ENCODE measurements at places on chromosomes 13 and 19.

DNA sequence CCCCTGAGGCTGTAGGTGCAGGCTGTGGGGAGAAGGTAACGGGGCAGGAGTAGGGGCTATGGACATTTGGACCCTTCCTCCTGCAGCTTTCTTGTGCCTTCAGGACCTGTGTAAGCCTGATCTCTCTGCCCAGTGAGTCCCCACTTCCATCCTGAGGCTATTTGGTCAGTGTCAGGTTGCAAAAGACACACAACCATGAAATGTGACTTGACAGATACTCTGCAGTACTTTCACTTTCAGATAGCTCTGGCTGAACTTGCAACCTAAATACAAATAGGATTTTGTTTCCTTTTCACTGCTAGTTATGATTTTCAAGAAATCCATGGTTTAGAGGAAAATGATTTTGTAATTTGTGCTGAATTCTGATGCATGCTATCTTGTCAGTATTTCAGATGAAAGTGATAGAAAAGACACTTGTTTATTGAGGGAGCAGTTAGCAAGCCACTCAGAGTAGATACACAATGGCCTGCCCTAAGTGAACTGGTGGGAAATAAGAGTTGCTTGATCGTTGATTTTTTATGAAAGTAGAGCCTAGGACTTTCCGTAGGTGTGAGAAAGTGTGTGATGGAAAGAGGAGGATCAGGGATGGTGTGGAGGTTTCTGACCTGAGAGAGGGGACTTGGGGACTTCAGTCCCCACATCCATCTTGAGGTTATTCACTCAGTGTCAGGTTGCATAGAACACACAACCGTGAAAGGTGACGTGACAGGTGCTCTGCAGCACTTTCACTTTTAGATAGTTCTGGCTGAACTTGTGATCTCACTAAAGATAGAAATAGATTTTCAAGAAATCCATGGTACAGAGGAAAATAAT is 18.1 kb upstream of the EID2 start:
- DNase-seq: no peak

DNA sequence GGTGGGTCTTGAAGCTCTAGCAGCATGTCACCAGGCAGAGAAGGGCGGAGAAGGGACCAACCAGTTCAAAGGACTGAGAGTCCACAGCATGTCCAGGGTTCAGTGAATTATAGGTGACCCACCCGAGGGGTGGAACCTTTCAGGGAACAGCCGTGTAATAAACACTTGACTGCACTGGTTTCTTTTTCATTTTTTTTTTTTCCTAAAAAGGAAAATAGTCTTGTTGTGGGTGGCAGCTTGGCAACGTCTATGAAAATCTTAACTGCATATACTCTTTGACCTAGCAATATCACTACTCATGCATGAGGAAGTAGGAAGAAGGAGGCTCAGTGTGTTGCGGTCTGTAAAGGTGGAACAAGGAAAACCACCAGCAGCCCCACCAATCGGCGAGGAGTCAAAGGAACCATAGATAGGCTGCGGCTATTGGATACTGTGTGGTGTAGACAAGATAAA is 13.0 kb upstream of the MYH14 start:
- DNase-seq: no peak

DNA sequence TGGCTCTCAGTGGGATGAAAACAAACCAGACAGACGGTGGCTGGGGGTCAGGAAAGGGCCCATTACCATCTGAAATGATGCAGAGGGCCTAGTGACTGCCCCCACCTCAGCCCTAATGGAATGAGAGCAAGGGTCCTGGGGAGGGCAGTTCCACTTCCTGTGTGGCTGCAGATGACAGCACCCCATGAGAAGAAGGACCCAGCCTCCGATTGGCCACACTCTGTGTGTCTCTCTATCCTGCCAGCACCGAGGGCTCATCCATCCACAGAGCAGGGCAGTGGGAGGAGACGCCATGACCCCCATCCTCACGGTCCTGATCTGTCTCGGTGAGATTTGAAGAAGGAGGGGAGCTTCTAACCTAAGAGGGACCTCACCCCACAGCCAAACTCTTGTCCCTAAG is 498 bp downstream of the LILRB1 start:
- DNase-seq: no peak

DNA sequence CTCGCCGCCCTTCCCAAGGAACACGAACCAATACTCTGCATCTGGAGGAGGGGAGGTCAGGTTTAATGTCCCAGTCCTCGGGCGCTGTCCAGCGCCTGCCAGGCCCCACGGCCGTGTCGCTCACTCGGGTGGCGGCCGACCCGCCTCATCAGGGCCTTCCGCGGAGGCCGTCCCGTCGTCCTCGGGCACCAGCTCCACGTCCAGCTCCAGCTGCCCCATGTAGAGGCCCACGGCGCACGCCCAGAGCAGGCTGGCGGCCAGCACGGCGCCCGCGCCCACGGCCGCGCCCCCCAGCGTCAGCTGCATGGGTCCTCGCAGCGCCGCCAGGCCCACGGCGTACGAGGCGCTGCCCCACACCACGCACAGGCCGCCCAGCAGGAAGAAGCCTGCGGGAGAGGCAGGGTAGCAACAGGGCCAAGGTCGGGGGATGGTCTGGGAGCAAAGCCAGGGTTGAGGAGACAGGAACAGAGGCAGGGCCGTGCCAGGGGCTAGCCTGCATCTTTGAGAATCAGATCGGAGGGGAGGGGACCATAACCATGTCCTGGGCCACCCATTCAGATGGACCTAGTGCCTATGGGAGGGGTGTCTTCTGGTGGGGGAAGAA is 2.5 kb downstream of the TMEM160 start:
- DNase-seq: no peak

- DNase-seq: no peak
These were observed 127.0 kb upstream of the IPO5 start for GRCh38 chr13:97826421-97827012.

- no peak for DNase-seq
These were observed 2.0 kb downstream of the ITPKC start for GRCh38 chr19:40718774-40719391.

- DNase-seq: no peak
These were observed 109.6 kb downstream of the VWA8 start for GRCh38 chr13:41851351-41851750.

GRCh38 chr19:47661611-47662010 is 51.6 kb upstream of the EHD2 start:
- DNase-seq: no peak

GRCh38 chr19:35882114-35882832 is 13.9 kb downstream of the APLP1 start:
- no peak for DNase-seq

DNA sequence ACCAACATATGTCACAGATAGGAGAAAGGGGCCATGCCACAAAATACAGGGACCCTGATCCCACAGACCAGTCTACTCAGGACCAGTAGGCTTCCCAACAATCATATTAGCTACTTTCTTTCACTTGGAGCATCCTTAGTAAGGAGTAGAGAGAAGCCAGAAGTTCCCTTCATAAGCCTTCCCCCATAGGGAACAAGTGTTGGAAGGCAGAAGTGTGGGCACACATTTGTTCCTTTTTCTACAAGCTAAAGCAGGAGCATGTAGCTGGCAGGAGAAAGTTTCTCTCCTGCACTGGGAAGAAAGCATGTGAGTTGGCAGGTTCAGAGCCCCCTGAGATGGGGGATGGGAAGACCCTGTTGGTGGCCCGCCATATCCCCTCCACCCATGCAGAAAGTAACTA is 165.4 kb downstream of the KCTD12 start:
- DNase-seq: no peak

GRCh38 chr19:39148939-39149529 is 23.4 kb downstream of the PAK4 start:
- DNase-seq: no peak

DNA sequence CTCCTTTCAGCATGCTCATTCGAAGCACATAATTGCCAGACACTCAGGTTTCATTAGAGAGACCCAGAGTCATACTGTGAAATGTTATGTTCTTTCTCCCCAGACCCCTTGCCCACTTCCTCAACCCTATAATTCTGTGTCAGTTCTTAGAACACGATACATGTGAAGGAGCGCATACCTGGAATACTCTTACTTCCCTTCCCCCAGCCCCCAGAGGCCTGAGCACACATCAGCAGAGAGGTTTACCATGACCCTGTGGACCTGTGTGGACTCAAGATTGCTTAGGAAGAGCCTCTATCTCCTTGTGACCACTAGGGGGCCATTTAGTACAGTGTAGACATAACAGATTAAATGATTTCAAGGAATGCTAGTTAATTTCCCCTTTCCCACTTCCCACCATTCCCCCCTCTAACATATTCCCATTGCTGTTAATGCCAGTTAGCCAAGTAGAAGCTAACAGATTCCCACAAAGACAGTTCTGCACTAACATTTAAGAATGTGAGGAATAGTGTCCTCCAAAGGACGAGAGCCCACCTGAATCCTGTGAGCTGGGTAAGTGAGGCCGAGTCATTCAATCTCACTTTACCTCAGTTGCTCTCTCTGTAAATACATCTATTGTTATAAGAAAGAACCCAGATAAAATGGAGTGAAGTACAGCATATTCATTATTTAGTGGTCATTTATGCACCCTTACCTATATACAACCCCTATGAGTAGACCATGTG is 154.2 kb upstream of the MAB21L1 start:
- DNase-seq: no peak

DNA sequence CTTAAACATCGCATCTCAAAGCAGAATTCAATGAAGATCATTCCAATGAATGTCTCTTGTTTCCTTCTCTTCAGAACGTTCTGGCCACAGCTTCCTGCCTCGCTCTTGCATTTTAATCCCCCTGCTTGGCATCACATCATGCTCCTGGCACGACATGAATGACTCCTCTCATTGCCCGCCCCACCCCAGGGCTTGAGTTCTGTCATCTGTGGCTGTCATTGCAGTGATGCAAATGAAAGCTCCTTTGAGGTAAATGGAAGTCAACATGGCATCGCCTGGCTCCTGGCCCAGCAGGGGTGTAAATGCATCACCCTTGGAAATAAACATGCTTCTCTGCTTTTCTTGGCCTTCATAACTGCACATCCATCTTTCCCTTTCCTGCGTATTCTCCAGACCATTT is 48.6 kb downstream of the SCEL start:
- no peak for DNase-seq

DNA sequence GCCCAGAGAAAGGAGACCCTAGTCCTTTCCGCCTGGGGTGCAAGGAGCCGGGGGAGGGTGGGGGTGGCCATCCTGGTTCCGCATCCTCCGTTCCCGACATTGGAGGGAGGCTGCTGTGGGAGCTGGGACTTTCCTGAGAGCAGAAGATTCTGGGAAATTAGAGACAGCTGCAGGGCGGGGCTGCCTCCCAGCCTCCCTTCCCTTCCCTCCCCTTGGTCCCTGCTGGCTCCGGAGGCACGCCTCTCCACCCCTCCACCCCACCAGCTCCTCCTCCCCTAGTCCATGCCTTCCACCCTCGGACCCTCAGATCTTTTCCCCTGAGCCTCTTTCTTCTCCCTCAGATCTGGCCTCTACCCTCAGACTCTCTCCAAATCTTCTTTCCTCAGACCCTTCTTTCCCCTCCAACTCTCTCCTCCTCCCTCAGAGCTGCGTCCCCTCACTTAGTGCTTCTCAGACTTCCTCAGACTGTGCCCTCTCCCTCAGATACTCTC is 3.1 kb upstream of the BCL3 start:
- no peak for DNase-seq

GRCh38 chr19:3151563-3152418 is 16.0 kb downstream of the GNA15 start:
- DNase-seq: no peak

DNA sequence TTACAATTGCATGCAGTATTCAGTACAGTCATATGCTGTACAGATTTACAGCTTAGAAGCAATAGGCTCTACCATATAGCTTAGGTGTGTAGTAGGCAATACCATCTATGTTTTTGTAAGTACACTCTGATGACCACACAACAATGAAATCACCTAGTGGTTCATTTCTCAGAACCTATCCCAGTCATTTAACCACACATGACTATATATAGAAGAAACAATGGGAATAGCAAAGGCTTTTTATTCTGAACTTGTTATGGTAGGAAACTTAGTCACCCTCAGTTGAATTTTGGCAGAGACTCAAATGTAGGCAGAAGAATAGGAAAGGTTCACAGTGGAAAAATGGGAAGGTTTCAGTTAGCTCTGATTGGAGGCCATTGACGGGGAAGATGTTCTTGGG is 1075.1 kb upstream of the MIR17HG start:
- no peak for DNase-seq

- DNase-seq: no peak
These were observed 368.2 kb upstream of the TSHZ3 start for GRCh38 chr19:31717269-31717923.

DNA sequence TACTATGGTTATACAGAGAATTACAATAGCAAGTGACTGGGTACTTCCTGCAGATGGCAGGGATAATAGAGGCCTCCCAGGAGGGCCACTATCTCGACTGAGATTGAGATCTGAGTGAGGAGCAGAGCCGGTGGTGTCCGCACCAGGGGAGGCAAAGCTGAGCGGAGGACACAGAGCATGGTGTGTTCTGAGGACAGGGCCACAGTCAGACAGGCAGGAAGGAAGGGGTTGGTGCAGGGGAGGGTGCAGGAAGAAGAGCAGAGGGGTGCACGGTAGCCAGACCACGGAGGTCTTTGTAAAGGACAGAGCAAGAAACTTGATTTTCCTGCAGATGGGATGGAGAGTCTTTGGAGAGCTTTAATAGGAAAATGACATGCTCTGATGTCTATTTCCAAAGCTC is 152.4 kb downstream of the SHISA2 start:
- DNase-seq: no peak

- DNase-seq: no peak
These were observed 19.8 kb upstream of the SPART start for GRCh38 chr13:36366031-36366430.

- DNase-seq: peak; percentile 47
These were observed 7.7 kb downstream of the TECR start for GRCh38 chr19:14536926-14537692.

DNA sequence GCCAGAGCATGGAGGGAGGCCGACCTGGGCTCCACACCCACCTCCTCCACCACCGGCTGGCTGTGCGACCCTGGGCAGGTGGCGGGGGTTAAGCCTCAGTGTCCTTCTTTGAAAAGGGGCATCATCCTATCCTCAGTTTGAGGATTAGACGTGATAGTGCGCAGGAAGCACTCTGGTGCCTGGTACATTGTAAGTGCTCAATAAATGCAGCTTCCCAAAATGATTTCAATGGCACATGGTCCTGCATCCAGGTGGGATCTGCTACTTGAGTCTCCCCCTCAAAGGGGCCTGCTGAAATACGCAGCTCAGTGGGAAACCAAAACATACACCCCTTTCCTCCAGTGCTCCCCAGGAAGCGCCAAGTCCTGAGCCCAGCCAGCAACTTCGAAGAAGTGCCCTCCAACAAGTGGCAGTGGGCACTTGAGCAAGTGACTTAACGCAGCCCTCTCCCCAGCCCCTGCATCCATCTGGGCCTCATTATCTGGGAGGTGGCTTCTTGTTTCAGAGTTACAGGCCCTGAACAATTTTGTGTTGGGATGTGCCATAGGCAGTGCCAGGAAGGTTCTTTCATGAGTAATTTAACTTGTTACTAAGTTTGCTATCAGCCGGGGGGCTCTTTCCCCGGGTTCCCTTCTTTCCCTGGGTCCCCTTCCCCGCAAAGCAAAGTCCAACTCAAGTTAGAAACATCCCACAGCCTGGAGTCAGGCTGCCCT is 17.9 kb downstream of the ACTN4 start:
- DNase-seq: no peak

DNA sequence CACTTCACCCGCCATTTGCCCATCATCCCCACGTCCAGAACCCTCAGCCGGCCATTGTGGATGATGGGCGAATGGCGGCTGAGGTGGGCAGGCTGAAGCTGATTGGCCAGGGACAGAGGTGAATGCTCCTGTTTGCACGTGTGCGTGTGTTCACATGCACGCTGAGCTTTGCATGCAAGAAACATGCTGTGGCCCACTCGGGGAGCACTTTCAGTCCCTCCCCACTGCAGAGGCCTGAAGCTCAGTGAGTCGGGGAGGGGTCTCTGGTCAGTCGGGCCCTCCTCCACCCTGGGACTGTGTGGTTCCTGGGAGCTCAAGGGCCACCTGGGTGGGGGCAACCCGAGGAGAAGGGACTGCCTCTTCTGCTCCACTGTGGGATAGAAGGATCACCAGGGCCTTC is 24.9 kb downstream of the CEBPA start:
- DNase-seq: no peak

Data from stimulated activated CD4-positive, alpha-beta T cell treated with anti-CD3 and anti-CD28 coated beads, Interleukin-4, amount 100 ng/mL, for 48 hours (primary cell).